ENCODE measurements at places on chromosomes 1 and 21.

GRCh38 chr1:183911285-183911684 is 106.4 kb downstream of the RGL1 start:
- no peak for DNase-seq

- no peak for DNase-seq
Observed at GRCh38 chr1:109094377-109094803, 3.8 kb downstream of the TMEM167B start.

DNA sequence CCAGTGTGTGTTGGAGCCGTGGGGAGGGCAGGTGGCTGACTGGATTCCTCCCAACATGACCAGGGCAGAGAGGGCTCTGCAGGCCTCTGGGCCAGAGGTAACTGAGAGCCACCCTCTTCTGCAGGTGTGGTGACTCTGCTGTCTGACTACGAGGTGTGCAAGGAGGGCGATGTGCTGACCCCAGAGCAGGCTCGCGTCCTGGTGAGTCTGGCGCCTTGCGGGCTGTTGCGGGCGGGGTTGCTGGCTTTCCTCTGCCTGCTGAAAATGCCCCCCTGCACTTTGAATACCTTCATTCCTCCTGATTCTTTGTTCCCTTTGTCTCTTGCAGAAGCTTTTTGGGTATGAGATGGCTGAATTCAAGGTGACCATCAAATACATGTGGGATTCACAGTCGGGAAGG is 6.7 kb downstream of the MRTO4 start:
- no peak for DNase-seq

- no peak for DNase-seq
Observed at GRCh38 chr1:25487628-25488027, 55.8 kb upstream of the LDLRAP1 start.

DNA sequence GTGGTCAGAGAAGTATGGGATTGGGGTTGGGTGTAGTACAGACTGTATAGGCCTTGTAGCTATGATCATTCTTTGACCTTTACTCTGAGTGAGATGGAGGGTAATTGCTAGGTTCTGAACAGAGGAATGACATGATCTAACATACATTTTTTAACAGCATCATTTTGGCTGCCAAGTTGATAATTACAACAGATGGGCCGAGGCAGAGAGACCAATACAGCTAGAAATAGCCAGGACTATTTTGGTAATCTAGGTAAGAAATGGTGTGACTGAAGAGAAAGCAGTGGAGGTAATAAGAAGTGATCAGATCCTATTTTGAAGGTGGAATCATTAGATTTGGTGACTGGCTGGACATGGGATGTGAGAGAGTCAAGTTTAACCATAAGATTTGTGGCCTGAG is 43.5 kb downstream of the RPAP2 start:
- no peak for DNase-seq

- no peak for DNase-seq
Observed at GRCh38 chr1:241357366-241358340, 648 bp upstream of the RGS7 start.

- no peak for DNase-seq
Observed at GRCh38 chr1:36093226-36093625, 4.5 kb downstream of the ADPRS start.

DNA sequence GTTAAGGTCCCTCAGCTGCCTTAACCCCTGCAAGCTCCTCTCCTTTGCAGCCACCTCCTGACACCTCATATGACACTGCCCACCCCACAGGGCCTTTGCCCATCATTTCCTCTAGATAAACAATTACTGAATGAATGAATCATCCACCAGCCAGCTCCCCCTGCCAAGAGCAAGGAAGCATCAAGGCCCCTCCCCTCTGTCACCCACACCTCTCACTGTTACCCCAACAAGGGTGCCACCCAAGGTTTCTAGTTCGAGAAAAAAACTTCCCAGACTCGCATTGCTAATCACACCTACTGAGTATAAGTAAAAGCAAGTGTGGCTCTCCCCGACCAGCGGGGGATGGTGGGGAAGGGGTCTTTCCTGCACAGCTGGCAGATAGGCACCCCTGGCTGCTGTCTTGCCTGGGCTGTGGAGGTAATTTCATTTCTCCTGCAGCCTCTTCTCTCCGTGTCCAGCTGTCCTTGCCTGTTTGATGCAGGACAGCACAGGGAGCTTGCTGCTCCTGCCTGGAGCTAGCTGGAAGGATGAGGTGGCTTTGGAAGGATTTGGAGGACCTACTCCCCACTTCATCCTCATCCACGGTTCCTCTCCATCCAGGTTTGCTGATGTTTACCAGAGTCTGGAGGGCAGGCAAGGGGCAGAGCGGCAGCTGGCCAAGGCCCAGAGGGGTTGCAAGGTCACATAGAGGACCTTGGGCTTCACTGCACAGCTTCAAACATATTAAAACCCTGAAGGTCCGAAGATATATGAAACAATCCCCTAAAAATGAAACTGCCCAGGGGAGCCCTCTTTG is 33.1 kb upstream of the LBR start:
- DNase-seq = peak; percentile 42

GRCh38 chr1:10046356-10047085 is 13.8 kb downstream of the UBE4B start:
- DNase-seq = no peak

- no peak for DNase-seq
Observed at GRCh38 chr1:207841901-207842300, 69.0 kb downstream of the CD34 start.

- DNase-seq = no peak
Observed at GRCh38 chr1:10280439-10281350, 70.3 kb downstream of the KIF1B start.

DNA sequence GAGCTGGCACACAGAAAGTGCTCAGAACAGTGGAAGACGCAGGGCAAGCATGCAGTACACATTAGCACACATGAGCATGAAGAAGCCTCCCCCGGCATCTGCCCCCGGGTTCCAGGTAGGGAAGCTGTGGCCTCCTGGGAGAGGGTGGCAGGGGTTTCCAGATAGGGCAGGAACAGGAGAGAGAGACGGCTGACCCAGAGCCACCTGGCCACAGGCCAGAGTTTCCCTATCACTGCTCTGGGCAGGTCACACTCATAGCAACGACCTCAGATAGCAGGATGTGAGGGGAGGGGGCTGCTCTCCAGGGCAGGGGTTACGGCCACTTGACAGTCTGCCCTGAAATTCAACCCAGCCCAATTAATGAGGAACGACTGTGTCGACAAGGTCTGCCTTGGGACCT is 36.6 kb downstream of the GLIS1 start:
- no peak for DNase-seq

DNA sequence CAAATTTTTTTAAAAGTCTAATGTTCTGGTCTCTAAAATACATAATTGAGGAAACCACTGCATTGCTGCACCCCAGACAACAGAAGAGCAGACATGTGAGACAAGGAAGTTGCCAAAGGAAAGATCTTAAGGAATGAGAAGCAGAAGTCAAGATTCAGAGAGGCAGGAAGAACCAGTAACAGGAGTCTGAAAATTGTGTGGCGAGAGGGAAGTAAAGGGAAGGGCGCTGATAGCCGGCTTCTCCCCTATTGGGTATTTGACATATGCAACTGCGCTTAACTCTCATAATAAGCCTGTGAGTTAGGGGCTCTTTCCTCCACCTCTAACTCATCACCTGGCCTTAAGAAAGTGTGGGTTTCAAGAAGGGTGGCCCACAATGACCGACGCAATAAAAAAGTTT is 21.9 kb upstream of the KIF14 start:
- no peak for DNase-seq

DNA sequence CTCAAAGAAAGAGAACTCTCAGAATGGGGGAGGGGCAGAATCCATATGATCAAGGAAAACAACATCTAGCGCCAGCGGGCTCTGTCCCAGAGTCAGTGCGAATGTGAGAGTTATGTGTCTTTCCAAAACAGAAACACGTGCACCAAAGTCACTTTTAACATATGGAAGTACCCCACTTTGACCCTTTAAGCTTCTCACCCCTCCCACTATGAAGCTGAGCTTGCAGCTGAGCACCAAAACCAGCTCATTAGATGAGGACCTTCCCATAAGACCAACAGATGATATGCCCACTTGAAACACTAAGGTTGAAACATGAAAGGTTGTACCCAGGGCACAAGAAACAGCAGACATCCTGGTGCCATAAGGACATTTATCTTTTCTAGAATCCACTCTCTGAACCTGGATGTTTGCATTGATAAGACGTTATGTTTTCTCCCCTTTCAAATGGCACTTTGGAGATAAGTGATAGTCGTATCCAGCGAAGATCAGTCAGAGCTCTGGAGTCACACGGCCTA is 171.0 kb downstream of the TGFBR3 start:
- no peak for DNase-seq

DNA sequence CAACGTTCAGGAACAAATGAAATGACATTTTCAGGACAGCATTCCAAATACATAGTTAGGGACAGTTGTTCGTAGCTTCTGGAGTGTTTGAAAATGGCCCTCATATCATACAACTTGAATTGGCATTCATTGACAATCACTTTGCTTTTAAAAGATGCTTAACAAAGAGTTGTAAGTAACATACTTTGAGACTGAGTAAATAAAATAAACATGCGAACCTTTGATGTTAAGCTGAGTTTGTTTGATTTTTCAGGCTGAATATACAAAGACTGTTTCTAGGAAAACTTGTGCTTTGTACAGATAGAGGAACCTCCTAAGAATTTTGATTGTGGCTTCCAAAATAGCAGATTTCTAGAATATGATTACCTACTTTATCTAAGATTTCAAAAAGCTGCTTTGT is 45.3 kb downstream of the ITSN1 start:
- DNase-seq = no peak

- peak; percentile 54 for DNase-seq
Observed at GRCh38 chr1:27300341-27301051, 21.5 kb upstream of the TMEM222 start.

GRCh38 chr1:11072216-11072917 is 12.5 kb upstream of the SRM start:
- DNase-seq = no peak

- no peak for DNase-seq
Observed at GRCh38 chr1:184390889-184391288, 4.1 kb downstream of the C1orf21 start.

- no peak for DNase-seq
Observed at GRCh38 chr1:216686860-216687766, 36.1 kb downstream of the ESRRG start.

GRCh38 chr1:225987491-225988316 is 11.4 kb downstream of the SDE2 start:
- no peak for DNase-seq

DNA sequence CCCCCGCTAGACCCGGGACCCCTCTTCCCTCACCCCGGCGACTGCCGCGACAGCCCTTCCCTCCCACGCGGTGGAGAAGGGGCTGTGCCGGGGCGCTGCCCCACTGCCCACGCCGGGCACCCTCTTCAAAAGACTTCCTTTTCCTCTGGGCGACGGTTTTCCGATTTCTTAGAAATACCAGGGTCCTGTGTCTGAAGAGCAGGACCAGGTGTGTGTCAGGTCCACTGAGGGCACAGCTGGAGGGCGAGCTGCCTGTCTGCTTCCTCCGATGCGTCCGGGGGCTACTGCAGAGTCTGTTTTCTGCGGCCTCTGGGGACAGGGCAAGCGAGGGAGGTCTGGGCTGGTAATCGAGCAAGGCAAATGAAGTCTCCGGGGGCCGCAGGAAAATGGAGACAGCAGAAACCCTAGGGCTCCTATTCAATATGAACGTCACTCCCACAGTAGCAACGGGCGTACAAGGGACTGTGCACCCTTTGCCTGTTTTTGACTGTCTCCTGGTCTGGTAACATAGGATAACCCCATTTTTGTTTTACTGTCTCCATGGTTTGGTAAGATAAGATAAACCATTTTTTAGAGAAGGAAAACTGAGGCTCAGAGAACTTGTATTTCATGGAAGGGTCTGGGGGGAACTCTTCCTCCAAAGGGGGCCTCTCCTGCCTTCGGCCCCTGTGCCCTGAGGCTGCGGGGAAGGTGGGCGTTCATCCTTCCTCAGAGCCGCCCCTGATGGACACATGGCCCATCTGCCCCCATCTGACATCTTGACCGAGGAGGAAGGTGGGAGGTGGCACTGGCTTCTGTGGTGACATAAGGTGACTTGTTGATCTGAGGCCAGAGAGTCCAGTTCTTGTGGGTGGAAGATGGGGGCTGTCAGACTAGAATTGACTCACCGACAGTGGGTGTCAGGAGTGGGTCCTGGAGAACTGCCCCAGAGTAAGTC is 970 bp downstream of the TNFRSF1B start:
- no peak for DNase-seq

DNA sequence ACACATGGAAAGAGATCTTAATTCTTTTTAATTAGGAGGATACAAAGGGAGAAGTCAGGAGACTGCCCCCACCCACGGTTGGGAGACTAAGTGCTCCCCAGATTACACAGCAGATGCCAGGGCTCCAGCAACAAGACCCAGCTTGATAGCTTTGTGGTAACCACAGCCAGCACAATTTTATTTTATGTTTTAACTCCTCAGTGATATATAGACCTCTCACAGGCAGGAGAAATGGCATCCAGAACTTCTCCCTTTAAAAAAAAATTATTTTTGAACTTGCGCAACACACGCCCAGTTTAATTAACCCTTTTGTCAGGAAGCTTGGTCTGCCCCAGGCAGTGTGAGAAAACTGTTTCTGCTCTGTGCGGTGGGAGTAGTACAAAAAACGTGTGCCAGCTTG is 62.6 kb upstream of the ACOT11 start:
- DNase-seq = no peak

DNA sequence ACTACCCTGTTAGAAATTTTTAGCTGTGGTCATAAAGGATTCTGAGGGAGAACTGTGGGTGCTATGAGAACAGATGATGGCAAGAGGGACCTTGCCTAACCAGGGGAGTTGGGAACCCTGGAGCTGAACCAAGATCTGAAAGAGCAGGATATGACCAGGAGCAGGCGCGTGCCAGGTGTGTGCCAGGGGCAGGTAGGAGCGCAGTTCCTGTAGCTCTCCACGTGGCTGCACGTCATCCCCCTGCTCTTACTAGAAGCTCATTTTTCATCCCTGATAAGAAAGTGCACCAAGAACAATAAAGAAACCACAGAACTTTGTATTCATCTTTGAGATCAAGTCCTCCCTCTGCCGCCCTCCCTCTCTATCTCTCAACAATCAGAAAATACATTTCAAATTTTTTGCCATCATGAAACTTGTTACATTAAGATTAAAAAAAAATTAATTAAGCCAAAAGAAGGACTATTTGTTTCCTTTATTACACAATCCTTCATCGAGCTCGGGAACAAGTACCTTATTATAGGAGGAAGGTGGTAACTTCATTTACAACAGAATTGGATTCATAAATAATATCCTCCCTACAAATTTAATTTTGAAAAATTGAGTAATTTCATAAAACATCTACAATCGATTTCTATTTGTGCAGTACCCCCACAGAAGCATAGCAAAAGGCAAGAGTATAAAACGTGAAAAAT is 78.5 kb downstream of the SLC35F3 start:
- DNase-seq = no peak

GRCh38 chr21:36709030-36709867 is 10.3 kb downstream of the SIM2 start:
- no peak for DNase-seq

DNA sequence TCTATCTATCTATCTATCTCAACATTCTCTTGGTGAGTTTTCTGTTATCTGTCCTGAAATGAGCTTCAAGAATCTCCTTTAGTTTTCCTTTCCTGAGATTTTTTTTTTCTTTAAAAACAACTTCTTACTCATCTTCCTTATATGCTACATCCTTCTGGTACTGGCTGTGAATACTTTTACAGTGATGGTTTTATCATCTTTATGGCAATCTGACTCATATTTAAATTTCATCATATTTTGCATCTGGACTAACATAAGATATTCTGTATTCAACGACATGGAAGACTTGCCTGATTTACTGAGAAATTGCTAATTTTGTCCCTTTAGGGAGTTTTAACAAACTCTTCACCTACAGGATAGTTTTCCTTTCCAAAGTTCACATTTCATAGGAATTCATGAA is 33.0 kb downstream of the PDE4B start:
- DNase-seq = no peak

GRCh38 chr1:10835822-10836421 is 39.5 kb upstream of the CASZ1 start:
- DNase-seq = no peak

All from stimulated activated CD8-positive, alpha-beta memory T cell treated with anti-CD3 and anti-CD28 coated beads, Interleukin-2, amount 100 ng/mL, for 1 hour (primary cell).